Foreskin keratinocyte (primary cell): ENCODE measurements at places on chromosomes 5 and 9.

- DNase-seq = peak; percentile 57
These were observed 118.4 kb upstream of the KCNN2 start for GRCh38 chr5:114243281-114243971.

DNA sequence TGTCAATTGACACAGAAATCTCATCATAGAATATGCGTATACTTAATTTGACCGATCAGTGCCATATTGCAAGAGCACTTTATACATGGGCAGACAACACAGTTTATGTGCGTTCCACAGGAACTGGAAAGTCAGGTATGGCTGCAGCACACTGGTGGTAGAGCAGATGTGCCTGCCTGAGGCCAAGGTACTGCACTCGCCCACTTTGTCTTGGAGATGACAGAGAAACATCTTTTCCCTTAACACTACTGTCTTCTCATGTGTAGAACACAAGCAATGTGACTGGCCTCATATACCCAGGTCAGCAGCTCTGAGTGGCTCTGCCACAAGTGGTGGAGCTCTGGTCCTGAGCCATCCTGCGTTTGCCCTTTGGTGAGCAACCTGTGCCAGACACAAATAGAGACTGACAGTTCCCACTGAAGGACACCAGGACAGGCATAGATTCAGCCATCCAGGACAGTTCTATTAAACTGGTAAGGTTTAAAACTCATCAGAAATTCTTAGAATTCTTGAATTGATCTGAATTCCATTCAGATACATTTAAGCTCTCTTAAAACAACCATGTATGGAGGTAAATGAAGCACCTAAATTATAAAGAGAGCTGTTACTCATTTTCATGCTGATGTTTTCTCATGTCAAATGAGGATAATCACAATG is 21.0 kb upstream of the PPP2CA start:
- no peak for DNase-seq

DNA sequence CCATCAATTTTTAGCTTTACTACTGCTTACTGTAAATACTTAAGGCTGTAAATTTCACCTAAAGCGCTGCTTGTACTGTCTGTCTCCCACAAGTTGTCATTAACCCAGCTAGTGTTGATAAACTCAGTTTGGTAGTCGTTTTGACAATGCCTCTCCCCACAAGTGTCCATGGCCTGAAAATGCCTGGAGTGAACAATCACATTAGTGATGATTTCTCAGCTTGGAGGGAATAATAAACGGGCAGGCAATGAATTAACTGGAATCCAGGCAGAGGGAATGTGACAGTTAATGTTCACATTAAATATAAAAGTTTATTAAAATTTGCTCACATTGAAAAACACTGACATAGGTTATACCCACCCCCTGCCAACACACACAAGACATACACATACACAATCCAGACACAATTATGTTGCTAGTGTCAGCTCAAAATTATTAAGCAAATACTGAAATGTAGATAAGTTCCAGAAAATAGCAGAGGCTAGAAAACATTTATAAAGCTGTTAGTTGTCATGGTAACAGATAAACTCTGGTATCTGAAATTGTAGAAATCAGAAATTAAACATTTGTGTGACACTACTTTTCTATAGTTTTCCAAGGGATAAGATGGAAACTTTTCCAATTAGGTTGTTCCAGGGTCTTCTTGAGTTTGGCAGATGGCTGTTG is 341.9 kb downstream of the DIRAS2 start:
- DNase-seq = no peak

- no peak for DNase-seq
These were observed 31.7 kb downstream of the CLTA start for GRCh38 chr9:36222449-36222848.

GRCh38 chr5:158393457-158393856 is 534.5 kb upstream of the CLINT1 start:
- no peak for DNase-seq

GRCh38 chr5:58582803-58583491 is at the start of gene RAB3C:
RAB3C (plus strand) TSS chr5:58583075; CDS start chr5:58583209, 134 bp downstream.
- peak; percentile 88 for DNase-seq

DNA sequence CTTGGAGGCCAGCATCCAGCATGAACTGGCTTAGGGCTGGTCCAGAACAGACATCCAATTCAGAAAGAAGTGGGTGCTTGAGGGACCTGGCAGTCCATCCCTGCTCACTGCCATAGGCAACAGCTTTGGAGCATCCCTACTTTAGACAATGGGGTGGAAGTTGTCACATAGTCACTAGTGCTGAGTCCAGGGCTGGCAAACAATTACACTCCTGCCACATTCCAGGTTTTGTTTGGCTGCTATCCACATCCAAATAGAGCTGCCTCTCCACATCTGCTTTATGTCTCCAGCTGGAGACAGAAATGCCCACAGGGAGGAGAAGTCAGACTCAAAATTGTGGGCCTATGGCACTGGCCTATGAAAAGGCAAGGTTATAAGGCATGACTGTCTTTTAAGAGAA is 7.0 kb downstream of the FSTL4 start:
- DNase-seq = no peak

GRCh38 chr9:135565141-135565628 is 3.6 kb downstream of the PAEP start:
- no peak for DNase-seq

DNA sequence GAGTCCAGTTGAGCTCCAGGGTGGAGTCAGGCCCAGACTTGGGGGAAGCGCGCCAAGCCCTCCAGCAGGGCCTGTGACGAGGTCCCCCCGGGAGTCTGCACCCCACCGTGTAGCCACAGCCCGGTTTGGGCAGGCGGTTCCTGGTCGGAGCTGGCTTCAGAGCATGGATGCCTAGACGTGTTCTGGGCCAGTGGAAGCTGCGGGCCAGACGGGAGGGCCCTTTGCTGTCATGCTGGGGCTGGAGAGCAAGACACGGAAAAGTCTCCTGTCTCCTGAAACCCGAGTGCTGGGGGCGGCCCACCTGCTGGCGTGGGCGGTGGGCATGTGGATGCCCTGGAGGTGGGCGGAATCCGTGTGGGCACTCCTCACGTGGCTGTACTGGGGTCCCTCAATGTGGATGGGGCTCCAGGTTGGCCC is 1.9 kb downstream of the GPSM1 start:
- DNase-seq = no peak

DNA sequence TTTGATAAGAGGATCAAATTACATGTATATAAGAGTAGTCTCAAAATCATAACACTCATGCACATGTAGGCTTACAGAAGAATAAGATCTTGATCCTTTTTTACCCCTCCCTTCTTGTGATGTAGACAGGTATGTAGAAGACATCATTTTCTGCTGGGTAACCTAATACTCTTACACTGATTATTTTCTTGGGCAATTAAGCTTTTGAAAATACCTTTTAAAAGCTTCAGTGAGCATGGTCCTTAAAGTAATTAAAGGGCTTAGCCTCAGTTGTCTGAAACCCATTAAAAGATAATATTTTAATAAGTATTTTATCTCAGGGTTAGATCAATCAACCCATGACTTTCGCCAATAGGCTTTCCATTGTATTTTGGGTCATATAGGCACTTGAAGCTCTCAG is 50.6 kb downstream of the ALDH1A1 start:
- no peak for DNase-seq

DNA sequence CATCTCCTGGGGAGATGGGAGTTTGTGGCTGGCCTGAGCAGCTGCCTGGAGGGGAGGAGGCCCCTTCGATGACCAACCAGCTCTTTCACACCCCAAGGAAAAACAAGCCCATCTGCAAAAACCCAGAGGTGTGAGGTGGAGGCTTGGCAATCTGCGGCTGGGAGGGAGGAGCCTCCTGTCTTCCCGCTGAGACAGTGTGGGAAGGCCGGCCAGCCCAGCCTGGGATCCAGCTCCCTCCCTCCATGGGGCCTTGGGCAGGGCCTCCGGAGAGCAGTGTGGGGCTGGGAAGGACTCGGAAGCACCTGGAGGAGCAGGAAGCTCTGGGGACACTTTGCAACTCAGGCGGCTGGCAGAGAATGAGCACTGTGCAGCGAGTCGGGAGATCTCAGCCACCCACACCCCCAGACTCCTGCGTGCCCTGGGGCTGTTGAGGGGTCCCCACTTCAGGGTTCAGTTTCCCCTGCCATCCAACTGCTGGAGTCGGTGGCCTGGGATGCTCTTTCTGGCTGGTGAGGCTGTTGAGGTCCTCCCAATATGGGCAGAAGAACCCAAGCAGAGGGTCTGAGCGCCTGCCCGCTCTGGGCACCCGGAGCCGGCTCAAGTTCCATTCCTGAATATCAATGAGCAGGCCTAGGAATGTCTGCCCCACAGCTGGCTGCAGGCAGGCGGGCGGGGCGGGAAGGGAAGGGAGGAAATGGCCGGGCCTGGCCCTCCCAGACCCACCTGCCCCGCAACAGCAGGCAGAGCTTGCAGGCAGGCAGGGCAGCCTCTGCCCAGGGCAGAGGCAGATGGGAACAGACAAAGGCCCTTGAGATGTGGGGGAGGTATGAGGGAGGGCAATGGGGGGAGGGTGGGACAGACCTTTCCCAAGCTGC is 101.1 kb downstream of the FGF18 start:
- DNase-seq = no peak

GRCh38 chr9:89839952-89840351 is 235.1 kb downstream of the GADD45G start:
- DNase-seq = no peak
